Activated naive CD4-positive, alpha-beta T cell treated with anti-CD3 and anti-CD28 coated beads, Interleukin-2, amount 50 U/mL, for 16 hours (primary cell): ENCODE measurements at places on chromosomes 12 and 14.

- no peak for DNase-seq
These were observed 172.7 kb downstream of the ANO6 start for GRCh38 chr12:45388545-45388944.

GRCh38 chr14:104282332-104283196 is 144.2 kb downstream of the KIF26A start:
- no peak for DNase-seq

- DNase-seq = no peak
These were observed 41.8 kb downstream of the EFCAB11 start for GRCh38 chr14:89912667-89913211.

DNA sequence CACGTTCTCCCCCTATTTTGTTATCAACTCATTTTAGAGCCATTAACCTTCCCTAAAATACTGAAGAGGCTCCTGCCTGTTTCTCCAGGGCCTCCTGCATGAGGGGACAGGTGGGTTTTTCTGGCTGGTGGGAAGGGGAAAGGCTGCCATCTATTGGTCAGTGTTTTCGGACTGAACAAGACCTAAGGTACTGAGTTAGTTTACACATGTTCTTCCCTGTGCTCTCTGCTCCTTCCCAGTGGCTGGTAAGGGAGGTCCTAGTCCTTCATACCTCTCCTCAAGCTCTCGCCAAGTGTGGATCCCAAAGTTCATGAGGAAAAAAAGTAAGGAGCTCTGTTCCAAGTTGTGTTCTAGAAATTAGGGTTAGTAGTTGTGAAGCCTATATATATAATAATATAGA is 357.5 kb downstream of the FSCB start:
- DNase-seq = no peak

DNA sequence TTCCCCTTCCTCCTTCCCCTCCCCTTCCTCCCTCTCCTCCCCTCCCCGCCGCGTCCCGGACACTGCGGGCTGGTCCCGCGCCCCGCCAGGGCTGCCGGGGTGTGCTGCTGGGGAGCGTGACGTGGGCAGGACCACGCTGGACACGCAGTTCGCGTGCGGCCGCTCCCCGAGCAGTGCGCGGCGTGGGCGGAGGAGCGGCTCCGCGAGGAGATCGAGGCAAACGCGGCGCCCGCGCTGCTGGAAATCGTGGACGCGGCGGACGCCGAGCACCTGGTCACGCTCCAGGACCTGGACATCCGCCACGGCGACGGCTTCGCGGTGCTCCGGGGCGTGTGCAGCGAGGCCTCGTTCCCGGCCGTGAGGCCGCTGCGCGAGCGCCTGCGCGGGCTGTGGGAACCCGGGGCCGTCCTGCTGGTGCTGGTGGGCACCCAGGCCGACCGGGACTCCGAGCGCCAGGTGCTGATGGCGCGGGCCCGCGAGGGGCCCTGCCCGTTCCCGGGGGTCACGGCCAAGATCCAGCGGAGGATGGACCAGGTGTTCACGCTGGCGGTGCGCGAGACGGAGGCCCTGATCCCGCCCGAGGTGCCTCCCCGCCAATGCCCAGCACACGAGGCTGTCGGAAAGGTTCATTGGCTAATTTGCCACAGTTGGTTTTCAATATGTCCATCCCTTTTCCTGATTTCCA is 84.3 kb downstream of the TNFAIP2 start:
- DNase-seq = no peak

DNA sequence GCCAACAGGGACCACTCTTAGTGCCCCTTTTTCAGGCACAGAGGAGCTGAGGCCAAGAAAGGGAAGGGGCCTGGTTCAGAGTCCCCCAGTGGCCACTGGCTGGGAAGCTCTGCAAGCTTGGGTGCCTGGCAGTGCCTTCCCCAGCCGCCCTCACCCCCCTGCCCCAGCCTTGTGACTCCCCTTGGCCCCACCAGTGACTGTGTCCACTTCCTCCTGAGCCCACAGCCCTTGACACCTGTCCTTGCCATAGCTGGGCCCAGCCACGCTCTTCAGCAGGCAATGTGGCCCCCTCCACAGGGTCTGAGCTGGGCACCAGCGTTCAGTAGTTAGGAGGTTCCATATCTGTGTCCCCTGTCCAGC is 19.0 kb upstream of the C14orf180 start:
- DNase-seq = no peak

DNA sequence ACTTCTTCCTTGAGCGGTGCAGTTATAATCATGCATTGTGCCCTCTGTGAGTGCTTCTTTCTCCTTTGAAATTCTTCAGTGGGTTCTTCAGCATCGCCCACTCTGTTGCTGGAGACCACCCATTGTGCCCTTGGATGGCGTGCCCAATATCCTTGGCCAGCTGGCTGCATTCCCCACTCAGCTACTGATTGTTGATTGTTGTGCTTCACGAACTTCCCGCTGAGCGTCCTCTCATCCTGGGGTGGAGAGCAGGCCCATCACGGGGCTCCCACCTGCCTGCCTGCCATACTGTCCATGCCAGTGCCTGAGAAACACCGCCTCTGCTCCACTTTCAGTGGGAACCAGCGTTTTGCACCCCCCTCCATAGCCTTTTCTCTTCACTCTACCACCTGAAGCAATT is 8.6 kb upstream of the SSTR1 start:
- no peak for DNase-seq

- no peak for DNase-seq
These were observed 101.0 kb downstream of the DERA start for GRCh38 chr12:16012117-16012516.

DNA sequence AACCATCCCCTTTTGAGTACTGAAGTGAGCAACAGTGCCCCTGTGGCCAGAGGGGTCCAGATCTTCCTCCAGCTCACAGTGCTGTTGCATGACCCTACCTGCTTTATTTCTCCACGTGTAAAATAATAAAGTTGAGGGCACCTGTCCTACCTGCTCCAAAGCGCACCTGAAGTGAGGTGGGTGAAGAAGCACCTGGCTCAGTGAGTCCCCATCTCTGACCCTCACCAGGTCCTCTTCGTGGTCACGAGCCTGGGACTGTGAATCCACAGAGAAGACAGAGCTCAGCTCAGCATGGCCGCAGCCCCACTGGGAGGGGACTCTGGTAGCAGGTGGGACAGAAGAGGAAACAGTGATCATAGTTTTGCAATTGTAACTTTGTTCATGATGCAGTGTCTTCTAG is 976.7 kb upstream of the TMEM132C start:
- no peak for DNase-seq

GRCh38 chr12:105109465-105110212 is 2.1 kb downstream of the WASHC4 start:
- DNase-seq = no peak

GRCh38 chr14:68397371-68397811 is 395.5 kb downstream of the ZFP36L1 start:
- DNase-seq = no peak

GRCh38 chr12:89040146-89040964 is 311.9 kb downstream of the DUSP6 start:
- DNase-seq = peak; percentile 81

GRCh38 chr14:64337888-64338615 is 43.9 kb upstream of the ESR2 start:
- DNase-seq = no peak

GRCh38 chr12:48334808-48335207 is 15.9 kb downstream of the ZNF641 start:
- no peak for DNase-seq

- peak; percentile 16 for DNase-seq
These were observed 37.5 kb upstream of the CORO1C start for GRCh38 chr12:108768591-108769500.

- DNase-seq = no peak
These were observed 5.5 kb upstream of the HCFC2 start for GRCh38 chr12:104058802-104059201.

DNA sequence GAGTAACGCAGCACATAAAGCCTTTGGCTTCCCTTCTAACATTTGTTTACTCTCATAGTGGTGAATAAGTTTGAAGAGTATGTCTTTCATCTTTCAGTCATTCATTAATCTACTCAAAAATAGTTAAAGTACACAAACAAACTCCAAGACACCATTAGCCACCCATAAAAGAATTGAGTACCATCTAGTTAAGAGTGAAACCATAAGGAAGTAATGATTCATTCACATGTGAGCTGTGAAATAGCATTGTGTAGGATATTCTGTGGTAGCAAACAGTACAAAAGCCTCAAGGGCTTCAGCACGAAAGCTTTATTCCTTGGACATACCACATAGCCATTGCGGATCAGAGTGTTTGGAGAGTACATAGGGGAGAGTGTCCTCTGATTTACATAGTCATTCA is 13.9 kb downstream of the SYT1 start:
- DNase-seq = no peak
